Suprapubic skin (tissue), 4 donors: ENCODE measurements at places on chromosomes 6 and 20.

DNA sequence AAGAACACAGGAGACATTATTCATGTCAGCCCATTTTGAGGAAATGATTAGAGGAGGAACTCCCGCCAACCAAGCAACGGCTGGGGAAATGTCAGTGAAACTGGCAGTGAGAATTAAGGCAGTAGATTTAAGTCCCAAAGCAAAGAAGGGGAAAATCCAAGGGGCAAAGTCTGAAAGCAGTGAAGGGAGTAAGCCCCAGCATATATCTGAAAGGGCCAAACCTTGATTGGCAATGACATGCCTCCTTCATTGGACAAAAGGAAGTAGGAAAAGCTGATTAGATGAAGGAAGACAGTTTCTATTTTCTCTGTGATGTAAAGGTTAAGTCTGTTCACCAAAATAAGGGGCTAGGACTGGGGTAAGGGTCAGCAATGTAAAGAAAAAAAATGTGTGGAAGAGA is 190.3 kb downstream of the RNF144B start:
- no peak for DNase-seq

- no peak for DNase-seq
Measured at GRCh38 chr6:155584006-155584405, 128.4 kb upstream of the NOX3 start.

- DNase-seq = no peak
Measured at GRCh38 chr20:32585011-32585585, at the start of gene NOL4L. Gene NOL4L (minus strand): TSS chr20:32585333. CDS start chr20:32584890, 443 bp downstream.

- no peak for DNase-seq
Measured at GRCh38 chr6:145067430-145067829, 667.9 kb downstream of the EPM2A start.

- DNase-seq = no peak
Measured at GRCh38 chr6:29790626-29791025, 37.0 kb upstream of the HLA-G start.

DNA sequence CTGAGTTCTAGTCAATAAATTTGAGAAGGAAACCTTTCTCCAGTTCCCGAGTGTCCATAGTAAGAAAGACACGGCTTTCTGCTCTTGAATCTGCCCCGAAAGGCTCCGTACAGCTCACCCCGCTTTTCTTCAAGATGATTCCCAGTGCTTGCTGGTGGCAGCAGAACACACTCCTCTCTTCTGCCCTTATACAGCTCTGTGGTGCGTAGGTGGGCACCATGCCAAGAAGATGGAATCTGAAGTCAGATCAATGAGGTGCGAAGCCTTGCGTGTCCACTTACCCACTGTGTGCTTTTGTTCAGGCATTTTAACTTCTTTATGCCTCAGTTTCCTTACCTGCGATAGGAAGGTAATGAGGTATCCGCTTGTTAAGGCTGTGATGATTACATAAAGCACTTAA is 142.2 kb downstream of the WDR27 start:
- DNase-seq = no peak

DNA sequence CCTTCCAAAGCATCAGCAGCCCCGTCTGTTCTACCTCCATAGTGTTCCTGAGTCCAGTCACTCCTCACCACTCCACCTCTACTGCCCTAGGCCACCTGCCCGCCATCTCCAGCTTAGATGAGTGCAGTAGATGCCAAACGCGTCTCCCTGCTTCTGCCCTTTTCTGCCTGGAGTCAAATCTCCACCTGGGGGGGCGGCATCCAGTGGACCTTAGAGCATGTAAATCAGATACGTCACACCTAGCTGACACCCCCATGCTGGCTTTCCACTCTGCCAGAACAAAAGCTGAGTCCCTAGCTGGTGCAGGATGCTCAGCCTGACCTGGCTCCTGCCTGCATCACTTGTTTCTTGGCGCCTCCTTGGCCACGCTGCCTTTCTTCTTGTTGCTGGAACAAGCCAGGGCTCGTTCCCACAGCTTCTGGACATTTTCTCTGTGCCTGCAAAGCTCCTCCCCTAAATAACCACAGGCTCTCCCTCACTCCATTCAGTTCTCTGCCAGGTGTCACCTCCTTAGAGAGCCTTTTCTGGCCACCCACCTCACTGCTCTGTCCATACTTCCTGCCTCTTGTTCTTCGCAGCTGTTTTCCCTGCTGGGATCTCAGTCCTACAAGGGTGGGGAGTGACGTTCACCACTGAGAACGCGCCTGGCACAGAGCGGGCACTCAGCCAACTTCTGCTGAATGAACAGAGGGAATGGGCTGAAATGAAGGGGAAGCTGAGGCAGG is 5.8 kb downstream of the DDR1 start:
- no peak for DNase-seq

- DNase-seq = no peak
Measured at GRCh38 chr6:147547369-147547902, 38.9 kb downstream of the SAMD5 start.

DNA sequence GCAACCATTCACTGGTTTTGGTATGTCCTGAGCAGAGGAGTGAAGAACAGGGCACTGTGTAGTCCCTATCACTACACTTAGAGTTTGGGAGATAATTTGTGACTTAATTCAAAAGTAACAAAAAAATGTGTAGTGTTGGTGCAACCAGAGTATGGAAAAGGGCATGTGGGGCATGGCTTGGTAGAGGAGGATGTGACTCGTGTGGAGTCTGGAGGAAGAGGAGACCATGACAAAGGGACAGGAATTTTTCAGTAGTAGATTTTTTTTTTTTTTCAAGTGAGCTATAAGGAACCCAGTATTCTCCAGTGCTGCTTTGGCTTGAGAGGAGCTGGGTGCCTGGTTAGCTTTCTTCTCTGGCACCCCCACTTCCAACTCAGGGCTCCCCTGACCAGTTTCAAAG is 5.1 kb downstream of the MTRES1 start:
- no peak for DNase-seq

- no peak for DNase-seq
Measured at GRCh38 chr6:126743076-126743475, 375.4 kb upstream of the RSPO3 start.

DNA sequence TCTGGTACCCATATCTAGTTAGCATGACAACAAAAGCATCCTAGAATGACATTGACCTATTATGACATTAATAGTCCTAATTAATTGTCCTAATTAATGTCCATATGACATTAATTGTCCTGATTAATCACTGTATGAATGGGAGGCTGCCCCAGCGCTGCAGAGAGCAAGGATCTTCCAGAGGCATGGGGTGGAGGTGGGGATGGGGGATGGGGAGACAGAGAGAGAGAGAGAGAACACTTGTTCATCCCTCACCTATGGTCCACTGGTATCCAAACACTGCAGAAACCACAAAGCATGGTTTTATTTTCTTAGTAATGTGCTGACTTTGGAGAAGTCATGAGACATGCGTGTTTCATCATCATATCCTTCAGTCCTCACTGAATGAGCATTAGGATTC is 235.1 kb downstream of the FNDC1 start:
- DNase-seq = no peak

DNA sequence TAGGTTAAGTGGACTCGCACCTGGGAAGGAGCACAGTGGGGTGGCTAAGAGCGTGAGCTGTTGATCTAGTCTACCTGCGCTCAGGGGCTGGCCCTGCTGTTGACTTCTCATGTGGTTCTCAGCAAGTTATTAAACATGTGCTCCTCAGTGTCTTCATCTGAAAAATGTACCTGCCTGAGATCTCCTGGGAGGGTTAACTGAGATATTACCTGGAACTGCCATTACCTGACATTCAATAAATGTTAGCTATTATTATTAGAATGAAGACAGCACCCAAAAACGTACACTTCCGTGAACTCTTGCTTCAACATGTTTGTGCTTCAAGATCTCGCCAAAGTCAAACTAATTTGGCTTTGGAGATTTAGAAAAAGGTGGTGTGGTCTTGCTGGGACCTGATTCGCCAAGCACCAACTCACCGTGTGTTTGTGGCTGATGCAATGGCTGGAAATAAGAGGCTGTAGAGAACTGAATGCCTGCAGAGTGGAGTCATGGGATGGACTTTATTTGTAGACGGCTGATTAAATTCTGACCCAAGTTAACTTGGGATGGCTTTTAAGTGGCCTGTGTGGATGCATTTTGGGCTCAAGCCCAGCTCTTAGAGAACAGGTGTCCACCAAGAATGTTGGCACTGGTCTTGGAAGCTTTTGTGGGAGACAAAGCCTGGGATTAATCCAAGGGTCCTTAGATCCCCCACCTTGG is 692.9 kb downstream of the QKI start:
- DNase-seq = no peak

DNA sequence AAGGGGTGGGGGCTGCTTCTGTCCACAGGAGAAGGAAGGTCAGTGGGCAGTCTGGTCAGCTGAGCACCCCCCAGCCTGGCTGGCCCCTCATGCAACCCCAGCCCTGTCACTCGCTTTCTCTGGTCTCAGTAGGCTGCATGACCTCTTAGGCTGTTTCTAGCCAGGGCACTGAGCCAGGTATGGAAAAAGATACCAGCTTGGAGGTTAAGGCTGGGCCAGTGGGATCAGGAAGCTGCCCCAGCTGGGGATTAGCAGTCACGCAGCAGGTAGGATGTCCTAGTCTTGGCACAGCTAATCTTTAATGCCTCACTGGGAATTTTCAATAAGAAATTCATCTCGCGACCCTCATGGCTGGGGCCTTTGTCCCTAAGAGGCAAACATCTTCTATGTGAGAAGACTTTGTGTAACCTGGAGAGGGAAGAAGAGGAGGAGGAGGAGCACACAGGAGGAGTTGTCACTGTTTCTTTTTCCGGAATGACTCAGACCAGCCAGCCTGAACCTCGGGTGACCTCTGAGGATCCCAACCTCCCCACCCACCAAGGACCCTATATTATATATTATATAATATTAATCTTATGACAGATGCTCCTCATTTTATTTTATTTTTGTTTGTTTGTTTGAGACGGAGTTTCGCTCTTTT is 2.4 kb upstream of the BPIFA2 start:
- no peak for DNase-seq

DNA sequence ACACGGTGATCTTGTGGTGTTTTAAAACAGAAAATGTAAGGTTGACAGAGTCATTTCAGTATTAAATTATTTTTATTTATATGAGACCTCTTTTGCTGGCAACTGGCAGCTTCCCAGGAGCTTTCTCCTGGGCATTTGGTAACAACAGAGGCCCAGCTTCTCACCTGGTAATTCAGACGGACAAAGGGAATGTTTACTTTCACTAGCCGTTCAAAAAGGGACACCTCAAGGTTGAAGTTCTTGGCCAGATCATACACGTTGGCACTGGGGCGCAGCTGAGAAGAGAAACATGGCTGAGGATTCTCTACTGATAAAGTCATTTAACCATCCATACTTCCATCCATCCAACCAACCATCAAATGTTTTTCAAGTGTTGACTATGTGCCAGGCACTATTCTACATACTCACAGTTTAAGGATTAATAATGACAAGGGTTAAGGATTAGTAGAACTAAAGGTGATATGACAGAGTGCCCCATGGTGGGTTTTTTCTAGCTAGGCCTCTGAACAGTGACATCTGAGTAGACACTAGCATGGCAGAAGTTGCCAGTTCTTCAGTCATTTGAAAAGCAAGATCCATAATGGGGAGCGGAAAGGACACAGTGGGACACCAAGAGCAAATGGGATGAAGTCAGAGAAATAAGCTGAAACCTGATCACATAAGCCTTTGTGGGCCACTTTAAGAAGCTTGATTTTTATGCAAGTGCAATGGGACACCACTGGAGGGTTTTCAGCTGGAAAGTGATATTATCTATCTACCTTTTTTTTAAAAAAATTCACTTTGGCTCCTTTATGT is 25.1 kb downstream of the ZNFX1 start:
- DNase-seq = no peak
